ENCODE measurements at places on chromosomes 2 and 18.

DNA sequence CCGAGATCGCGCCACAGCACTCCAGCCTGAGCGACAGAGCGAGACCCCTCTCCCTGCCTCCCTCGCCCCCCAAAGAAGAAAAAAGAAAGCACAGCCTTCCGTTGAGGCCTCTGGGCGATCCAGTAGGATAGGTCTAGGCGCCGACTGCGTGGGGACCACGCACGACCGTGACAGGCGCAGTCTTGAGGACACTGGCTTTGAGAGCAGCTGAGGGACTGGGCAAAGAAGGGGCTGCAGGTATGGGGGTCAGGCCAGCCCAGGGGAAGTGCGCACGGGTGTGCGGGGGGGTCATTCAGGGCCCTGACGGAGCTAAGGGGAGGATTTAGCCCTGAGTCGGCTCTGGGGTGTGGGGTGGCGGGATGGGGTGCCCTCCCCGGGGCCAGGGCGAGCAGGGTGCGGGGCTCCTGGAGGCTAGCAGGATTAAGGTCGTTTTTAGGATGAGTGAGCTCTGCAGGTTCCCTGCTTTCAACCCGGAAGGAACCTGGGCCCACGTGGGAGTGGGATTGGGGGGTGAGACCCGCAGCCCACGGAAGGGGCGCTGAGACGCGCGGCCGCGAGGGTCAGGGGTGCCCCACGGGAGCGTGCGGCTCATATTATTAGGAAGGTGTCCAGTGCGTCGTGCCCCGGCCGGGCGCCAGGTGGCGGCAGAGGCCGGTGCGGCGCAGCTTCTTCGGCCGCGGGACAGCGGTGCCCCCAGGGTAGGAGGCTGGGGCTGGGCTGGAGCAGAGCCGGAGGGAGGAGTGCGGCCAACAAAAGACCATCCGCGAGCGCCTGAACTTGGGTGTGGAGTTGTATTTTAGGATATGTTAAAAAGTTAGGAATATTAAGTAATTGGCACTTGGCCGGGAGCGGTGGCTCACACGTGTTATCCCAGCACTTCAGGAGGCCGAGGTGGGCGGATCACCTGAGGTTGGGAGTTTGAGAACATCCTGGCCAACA lies 20.5 kb upstream of the ZNF236 start:
- DNase-seq: no peak

GRCh38 chr2:47177043-47177565 lies 22.0 kb upstream of the STPG4 start:
- no peak for DNase-seq

GRCh38 chr2:181457121-181457740 lies at the start of gene ITGA4:
TSS of gene ITGA4 (plus strand) at chr2:181457386. CDS start at chr2:181457655, 269 bp downstream.
- peak; percentile 86 for DNase-seq

GRCh38 chr2:21818212-21818795 lies 694.5 kb downstream of the TDRD15 start:
- DNase-seq: no peak

DNA sequence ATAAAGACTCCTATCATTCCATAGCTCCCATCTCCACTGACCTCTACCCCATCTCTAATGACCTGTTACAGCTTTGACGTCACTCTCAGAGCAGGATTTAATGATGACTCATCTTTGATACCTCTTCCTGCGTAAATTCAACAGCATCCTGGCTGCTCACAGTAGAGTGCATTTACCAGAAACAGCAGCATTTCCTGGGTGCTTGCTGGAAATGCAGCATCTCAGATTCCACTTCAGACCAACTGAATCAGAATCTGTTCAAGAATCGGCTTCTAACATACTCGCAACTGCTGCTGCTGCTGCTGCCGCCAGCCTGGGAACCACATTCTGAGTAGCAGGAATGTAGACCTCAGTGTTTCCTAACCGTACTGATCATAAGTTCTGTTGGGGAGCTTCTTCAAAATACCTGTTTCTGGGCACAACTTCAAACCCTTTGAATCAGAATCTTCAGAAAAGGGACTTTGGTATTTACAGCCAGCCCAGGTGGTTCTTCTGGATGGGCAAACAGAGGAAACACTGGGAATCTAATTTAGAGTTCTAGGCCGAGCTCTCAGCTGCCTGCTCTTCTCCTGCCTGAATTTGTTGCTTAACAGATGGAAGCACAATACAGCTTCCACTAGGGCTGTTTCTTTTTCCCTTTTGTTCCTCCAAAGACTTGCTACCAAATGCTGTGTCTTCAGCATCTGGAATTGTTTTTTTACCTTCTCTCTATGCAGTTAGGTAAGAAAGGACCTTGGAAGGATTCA lies 241.4 kb downstream of the NCKAP5 start:
- DNase-seq: no peak

- no peak for DNase-seq
Observed at GRCh38 chr2:144675731-144676130, 155.8 kb upstream of the ZEB2 start.

- DNase-seq: peak; percentile 80
Observed at GRCh38 chr2:232292395-232293154, 86.0 kb upstream of the ALPP start.

- DNase-seq: no peak
Observed at GRCh38 chr18:29849144-29849543, 1193.4 kb downstream of the DSC3 start.

DNA sequence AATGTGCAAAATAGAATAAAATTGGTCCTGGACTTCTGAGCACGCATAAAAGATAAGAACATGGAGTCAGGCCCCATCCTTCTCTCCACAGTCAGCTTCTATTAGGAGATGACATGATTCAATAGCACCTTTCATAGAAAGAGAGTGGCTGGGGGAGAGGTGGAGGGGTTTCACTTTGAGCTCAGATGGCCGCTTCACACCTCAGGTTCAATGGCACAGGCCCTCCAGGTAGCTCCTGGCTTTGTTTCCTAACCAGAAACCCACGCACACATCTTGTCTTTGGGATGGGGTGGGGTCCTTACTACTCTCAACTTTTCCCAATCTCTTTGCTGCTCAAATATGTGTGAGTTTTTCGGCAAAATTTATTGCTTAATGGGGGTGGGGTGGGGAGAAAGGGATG lies 332.3 kb downstream of the CLIP4 start:
- no peak for DNase-seq

DNA sequence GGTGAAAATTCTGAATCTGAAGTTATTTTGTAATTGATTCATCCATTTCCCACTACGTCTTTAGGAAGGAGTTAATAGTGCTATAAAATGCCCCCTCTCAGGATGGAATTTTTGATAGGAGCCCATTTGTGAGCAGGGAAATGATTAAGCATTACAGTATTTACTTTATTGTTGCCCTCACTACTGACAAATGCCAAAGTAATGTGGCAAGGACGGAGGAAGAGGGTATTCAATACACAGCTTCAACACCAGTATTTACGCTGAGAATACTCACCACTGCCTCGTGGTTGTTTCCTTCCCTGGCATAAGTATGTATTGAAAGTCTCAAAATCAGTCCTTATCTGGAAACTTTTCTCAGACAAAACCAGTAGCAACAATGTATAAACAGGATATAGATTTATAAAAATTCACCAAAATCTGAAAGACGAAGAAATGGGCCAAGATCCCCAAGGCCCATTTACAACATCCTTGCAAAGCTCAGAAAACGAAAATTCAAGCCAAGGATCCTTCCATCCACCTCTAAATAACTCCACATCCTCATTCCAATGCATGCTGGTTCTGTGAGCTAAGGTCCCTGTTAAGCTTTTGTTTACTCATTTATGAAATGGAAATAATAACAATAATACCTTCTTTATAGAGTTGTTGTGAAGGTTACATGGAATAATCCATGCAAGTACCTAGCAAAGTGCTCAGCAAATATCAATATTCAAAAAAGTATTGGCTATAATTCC lies 29.3 kb downstream of the FEZ2 start:
- no peak for DNase-seq

- DNase-seq: peak; percentile 22
Observed at GRCh38 chr18:55588111-55588869, at the start of gene TCF4. TSS of gene TCF4 (minus strand) at chr18:55588192. CDS start at chr18:55587116, 1,076 bp downstream.

- no peak for DNase-seq
Observed at GRCh38 chr2:169446452-169446851, 32.8 kb upstream of the BBS5 start.

- DNase-seq: peak; percentile 82
Observed at GRCh38 chr2:195330513-195330956, 326.5 kb upstream of the SLC39A10 start.

GRCh38 chr2:120898961-120899750 lies 163.5 kb downstream of the GLI2 start:
- DNase-seq: peak; percentile 4

Measured in Jurkat, Clone E6-1 (cell line).